CD4-positive, alpha-beta T cell treated with Interleukin-10 for 1 hour (primary cell): ENCODE measurements at places on chromosomes 16 and 17.
A peak's percentile ranks its signal among the peaks of the same experiment; 100 is the strongest.

DNA sequence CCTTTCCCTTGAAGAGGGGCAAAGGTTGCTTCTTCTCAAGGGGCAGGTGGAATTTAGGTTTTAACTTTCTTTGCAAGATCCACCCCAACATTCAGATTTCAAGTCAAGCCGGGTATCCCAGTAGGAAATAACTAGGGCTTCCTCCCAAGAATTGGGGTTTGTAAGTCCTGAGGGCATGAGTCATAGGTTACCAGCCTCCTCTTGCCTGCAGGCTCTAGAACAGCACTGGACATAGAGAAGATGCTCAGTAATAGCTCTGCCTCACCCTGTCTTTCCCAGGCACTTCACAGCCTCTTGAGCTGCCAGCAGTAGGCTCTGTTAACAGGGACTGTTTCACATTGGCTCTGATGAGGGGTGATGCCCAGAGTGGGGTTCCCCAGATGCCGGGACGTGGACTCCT lies 35.8 kb upstream of the ZFP90 start:
- no peak for DNase-seq

DNA sequence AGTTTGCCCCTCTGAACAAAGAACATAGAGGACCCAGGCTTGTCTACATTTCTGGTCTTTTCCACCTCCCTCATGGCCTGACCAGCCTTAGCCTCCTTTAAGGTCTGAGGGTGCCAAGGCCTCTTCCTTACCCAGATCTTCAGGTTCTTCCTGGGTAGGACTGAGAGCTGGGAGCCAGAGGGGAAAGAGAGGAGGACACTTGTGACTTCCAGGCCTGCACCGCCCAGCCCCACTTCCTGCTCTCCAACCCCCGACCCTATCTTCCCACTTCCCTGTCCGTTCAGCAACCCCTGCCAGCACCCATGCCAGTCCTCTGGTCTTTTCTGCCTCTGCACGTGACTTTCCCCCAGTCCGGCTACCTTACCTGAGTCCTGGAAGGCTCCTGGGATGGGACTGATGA lies 534 bp downstream of the PRSS36 start:
- DNase-seq: no peak

DNA sequence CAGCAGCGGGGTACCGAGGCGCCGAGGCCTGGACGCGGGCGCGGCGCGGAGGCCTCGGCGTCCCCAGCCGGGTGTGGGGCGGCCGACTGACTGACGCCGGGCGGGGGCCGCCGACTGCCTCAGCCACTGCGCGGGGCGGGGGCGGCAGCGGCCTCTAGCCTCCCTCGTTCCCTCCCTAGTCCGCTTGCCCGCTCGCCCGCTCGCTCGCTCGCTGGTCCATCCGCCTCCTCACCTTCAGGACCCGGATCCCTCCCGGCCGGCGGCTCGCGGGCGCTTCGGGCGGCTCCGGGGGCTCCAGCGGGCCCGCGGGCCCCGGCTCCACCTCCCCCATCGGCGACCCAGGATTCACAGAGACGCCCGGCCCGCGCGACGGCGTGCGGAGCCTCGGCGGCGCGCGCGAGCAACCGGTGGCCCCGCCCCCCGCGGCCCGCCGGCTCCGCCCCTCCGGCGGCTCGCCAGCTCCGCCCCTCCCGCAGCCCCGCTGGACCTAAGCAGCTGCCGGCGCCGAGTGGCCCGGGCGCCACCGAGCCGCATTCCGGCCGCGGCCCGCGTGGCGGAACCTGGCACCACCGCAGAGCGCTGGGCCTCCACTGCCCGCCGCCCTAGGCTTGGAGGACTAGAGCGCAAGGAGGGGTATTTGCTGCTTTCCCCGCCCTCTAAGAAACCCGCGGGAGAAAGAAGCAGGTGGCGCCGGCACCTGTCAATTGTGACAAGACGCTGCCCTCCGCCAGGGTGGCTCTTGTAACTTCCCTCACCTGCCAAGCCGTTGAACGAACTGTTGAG lies 773 bp downstream of the PHLPP2 start:
- DNase-seq: peak; percentile 82

DNA sequence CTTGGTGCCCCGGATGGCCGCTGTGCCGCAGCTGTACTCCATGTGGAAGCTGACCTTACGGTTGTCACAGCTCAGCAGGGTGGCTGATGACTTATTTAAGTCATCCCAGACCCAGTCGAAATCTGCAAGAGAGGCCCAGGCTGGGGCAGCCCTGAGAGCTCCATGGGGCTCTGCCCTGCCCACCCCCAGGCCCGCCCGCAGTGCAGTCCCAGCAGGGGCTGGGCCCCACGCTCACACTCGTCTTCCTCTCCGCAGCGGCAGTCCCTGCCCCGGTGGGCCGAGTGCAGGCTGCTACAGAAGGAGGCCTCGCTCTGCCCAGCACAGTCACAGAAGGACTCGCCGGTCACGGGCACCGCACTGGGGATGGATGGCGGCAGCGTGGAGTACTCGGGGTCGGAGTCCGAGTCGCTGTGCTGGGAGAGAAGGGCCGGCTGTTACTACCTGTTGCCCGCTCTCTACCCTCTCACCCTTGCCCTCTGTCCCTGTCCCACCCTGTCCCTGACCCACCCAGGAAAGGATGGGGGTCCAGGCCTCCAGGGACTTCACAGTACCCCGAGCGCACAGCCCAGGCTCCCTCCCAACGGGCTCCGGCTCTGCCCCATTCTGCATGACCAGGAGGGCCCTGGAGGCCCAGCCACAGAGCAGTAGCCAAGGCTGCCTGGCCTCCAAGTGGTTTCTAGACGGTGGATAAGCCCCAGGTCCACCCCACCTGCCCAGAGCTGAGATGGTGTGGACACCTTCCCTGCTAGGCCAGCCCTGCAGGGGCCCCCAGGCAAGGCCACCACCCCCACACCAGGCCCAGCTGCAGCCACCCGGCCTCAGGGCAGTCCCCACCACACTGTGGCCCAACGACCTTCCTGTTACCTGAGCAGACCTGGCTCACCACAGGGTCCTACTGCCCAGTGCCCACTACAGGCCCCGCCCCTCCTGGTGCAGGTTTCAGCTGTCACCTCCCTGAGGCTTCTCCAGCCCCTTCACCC lies 3.9 kb downstream of the SPSB3 start:
- no peak for DNase-seq

DNA sequence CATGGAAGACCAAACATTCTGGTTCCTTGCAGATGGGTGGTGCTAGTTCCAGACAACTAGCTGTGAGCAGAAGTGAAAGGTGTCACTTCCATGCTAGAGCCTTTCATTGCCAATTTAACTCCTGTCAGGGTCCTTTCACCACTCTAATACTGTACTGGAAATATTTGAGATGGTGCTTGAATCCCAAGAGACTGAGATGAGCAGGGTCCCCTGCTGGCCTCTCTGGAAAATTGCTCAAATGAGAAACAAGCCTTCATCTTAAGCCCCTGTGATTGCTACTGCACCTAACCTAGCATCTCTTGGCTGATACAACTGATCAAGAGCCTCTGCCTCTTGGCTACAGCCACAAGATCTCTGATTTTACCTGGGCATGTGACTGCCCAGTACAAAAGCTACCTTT lies 7.4 kb upstream of the VAC14 start:
- no peak for DNase-seq

- no peak for DNase-seq
Observed at GRCh38 chr16:87056083-87056482, 261.1 kb downstream of the C16orf95 start.

- DNase-seq: peak; percentile 64
Observed at GRCh38 chr17:61416540-61417363, 17.1 kb downstream of the TBX2 start.

DNA sequence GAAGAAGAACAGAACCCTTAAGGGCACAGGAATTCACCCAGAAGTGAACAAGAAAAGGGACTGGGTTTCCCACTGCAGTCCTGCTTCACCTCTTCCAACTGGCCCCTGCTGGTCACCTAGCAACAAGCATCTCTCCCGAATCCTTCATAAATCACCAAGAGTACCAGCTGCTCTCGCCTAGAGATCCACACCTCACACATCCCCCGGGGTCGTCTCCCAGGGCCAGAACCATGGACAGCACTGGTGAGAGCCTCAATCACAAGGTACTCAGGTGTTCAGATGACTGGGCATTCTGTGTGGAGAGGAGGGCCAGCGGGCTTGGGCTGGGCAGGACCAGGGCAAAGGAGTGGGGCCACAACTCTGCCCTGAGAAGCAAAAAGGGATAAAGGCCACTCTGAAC lies 65.9 kb downstream of the CCT6B start:
- DNase-seq: no peak

GRCh38 chr16:66713076-66713475 lies 16.5 kb upstream of the CMTM4 start:
- DNase-seq: no peak

GRCh38 chr16:2592786-2593185 lies 55.0 kb downstream of the PDPK1 start:
- DNase-seq: no peak

GRCh38 chr17:72498364-72499210 lies 377.8 kb downstream of the SOX9 start:
- DNase-seq: no peak

- DNase-seq: no peak
Observed at GRCh38 chr17:9824094-9824493, 1.6 kb upstream of the GLP2R start.

- DNase-seq: no peak
Observed at GRCh38 chr16:18045356-18045755, 291.2 kb downstream of the NPIPA8 start.

DNA sequence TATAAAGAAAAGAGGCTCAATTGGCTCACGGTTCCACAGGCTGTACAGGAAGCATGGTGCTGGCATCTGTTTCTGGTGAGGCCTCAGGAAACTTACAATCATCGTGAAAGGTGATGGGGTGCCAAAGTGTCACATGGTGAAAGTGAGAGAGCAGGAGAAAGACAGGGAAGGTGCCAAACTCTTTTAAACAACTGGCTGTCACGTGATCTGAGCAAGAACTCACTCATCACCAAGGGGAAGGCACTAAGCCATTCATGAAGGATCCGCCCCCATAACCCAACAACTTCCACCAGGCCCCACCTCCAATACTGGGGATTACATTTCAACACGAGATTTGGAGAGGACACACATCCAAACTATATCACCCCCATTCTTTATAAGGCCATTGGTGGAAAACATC lies 28.4 kb upstream of the HS3ST2 start:
- no peak for DNase-seq

- DNase-seq: no peak
Observed at GRCh38 chr16:51607201-51607651, 456.2 kb upstream of the SALL1 start.

DNA sequence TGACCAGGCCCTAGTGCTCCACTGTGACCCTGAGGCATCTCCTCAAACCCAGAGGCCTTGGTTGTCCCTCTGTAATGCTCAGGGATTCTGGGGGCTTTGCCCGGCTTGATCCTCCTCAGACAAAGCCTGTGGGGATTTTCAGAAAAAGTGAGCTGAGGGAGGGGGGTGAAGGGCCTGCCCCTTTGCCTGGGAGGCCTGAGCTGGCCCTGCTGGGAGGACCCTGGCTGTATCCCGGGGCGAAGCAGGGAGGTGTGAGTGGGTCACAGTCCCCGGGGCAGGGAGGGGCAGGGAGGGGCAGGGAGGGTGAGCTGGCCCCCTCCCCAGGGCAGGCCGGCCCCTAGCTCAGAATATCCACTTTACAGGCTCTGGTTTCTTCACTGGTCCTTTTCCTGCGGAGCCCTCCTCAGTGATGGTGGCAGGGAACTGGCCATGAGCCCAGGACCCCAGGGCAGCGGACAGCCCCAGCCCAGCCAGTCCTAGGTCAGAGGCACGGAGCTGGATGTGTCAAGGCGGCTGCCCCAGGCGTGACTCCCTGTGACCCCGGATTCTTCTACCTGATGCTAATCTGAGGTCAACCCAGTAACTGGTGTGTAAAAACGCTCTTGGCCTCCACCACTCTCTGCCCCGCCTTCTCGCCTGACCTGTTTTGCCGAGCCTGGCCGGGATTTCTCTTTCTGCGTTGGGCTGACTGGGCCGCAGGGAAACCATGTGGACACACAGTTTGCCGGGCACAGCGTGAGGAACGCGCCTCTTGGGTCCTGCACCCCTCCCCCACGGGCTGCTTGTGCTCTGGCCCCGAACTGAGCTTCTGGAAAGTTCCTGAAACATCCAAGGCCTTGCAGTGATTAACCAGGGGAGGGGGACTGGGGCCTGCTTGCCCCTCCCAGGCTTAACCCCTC lies 5.8 kb upstream of the FASN start:
- no peak for DNase-seq

- DNase-seq: no peak
Observed at GRCh38 chr17:37164057-37164456, 211.7 kb upstream of the C17orf78 start.

GRCh38 chr16:84262939-84263338 lies 23.1 kb upstream of the KCNG4 start:
- DNase-seq: no peak

GRCh38 chr16:27237219-27238015 lies 31.2 kb downstream of the NSMCE1 start:
- peak; percentile 75 for DNase-seq

DNA sequence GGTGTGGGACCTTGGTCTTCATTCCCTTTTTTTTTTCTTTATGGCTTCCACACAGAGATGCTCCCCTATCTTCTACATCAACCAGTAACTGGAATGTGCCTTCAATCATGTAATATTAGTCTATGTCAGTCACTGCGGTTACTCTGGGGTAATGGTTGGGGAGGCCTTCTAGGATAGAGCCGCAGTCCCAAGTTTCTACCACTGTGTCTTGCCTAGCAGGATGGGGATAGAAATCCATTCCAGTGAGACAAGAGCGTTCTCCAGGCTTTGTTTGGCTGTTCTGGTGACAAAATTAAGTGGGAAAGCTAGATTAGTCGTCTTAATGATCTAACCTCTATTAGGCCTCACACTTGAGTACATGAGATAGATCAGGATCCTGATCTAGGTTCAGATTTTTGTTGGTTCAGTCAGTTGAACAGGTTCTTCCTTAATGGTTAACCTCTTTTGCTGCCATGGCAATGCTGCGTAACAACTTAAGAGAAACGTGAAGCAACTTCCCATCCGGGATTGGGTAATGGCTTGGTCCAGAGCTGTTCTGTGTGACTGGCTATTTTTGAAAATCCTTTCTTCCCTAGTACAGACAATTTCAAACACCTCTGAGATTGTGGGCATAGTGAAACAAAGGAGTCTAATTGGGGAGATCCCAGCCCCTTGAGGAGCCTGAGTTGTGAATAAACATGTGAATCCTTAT lies 8.7 kb downstream of the MSL1 start:
- DNase-seq: no peak

DNA sequence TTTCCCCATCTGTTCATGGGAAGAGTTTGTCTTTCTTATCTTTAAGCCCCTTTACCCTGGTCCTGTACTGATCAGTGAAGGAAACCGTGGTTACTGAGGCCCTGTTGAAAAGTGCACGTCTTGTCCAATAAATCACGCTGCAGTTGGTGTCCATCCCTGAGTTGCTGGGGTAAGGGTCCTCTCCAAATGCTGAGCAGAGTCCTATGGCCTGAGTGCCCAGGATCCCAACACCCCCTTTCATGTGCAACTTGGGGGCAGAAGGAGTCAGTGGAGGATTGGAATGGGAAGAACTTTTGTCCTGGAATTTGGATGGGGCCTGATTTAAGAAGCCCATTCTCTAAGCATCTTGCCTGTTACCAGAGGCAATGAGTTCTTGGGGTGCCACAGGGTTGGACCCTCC lies 7.0 kb upstream of the TBX2 start:
- DNase-seq: no peak

- DNase-seq: no peak
Observed at GRCh38 chr16:5428932-5429331, 331.3 kb upstream of the EEF2KMT start.

GRCh38 chr17:66670206-66670605 lies 164.7 kb upstream of the CACNG5 start:
- DNase-seq: no peak
